Mesenteric fat pad (tissue), 1 donor: ENCODE measurements at places on chromosomes 11 and 22.

- peak; percentile 14 for DNase-seq
These were observed 12.8 kb upstream of the LMO1 start for GRCh38 chr11:8276528-8276927.

GRCh38 chr11:76335842-76336241, 45.1 kb downstream of the THAP12 start:
- no peak for DNase-seq

- no peak for DNase-seq
These were observed 524.2 kb upstream of the CHORDC1 start for GRCh38 chr11:90747057-90747456.

- DNase-seq = no peak
These were observed 45.7 kb upstream of the TP53AIP1 start for GRCh38 chr11:128988242-128988970.

DNA sequence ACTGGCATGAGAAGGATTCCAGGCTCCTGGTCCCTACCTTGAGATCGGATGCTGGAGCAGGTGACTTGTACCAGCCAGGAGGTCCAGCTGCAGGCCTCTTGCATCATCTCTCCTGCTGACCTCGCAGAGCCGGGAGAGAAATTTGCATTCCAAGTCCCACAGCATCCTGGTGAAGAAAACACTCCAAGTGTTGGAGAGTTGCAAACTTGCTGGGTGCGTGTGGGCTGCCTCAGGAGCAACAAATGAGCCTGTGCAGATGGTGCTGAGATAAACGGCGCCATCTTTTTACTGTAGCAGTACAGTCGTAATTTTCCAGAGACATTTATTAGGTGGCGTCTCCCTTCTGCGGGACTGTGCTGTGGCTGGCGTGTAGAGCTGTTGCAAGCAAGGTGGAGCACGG, 32.1 kb upstream of the ZBTB16 start:
- no peak for DNase-seq

- DNase-seq = no peak
These were observed 65.8 kb downstream of the DKK3 start for GRCh38 chr11:11942668-11943067.

GRCh38 chr11:124207102-124207792, 24.1 kb downstream of the OR10D3 start:
- DNase-seq = no peak

GRCh38 chr11:92168936-92169335, 55.7 kb upstream of the FAT3 start:
- DNase-seq = no peak

- DNase-seq = no peak
These were observed 492.1 kb downstream of the SOX6 start for GRCh38 chr11:15864026-15864805.
